ENCODE measurements at places on chromosomes 5 and 9. TPM values are rescaled to one million over a fixed set of nuclear protein-coding genes. Genes with fewer than 3 reads are reported as not detected.

The ACTBL2 gene
- total RNA-seq = not detected

The SURF1 gene
- total RNA-seq = 10.6 TPM

The FSTL4 gene
- 2.8 TPM for total RNA-seq

The SLC4A9 gene
- not detected for total RNA-seq

The BARHL1 gene
- not detected for total RNA-seq

The GABRB2 gene
- total RNA-seq = 77.0 TPM

The ENTREP1 gene
- 4.1 TPM for total RNA-seq

The GARIN3 gene
- total RNA-seq = not detected

The CMBL gene
- 3.4 TPM for total RNA-seq

The IZUMO3 gene
- total RNA-seq = not detected

The GADD45G gene
- total RNA-seq = 13.8 TPM

The NDUFS6 gene
- total RNA-seq = 7.2 TPM

The C7 gene
- total RNA-seq = 0.94 TPM

The C8G gene
- not detected for total RNA-seq

The CAVIN4 gene
- total RNA-seq = 20.7 TPM

The GLRA1 gene
- total RNA-seq = not detected

The SHOC1 gene
- total RNA-seq = not detected

The TAF1L gene
- 0.31 TPM for total RNA-seq

The ARSI gene
- not detected for total RNA-seq

The CCL21 gene
- not detected for total RNA-seq

The SHISAL2B gene
- total RNA-seq = not detected
